Karpas-422 (cell line): ENCODE measurements at places on chromosomes 4 and X. TPM values are rescaled to one million over a fixed set of nuclear protein-coding genes. Genes with fewer than 3 reads are reported as not detected.
A peak's percentile ranks its signal among the peaks of the same experiment; 100 is the strongest.

DNA sequence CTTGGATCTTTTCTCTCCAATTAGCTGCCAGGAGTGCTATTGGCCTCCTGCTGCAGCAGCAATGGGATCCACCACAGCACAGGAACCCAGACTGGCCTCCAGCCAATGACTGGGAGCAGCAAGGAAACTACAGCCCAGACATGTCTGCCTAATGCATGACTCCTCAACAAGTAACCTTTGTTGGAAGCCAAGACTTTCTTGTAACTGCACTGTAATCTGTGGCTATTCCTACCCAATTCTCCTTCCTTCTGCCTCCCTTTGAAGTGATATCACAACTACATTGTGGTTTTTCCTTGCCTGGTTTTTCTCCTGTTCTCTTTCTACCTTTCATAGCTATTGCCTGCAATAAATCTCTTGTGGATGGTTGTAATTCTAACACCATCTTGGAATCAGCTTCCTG lies 39.8 kb downstream of the SNCA start:
- H3K4me3 ChIP-seq: no peak overlapping the region
- DNase-seq: no peak
- no peak overlapping the region for H3K27ac ChIP-seq
- H3K36me3 ChIP-seq: no peaks in the 10 kb centered on the region
- H3K27me3 ChIP-seq: no peaks in the 10 kb centered on the region

DNA sequence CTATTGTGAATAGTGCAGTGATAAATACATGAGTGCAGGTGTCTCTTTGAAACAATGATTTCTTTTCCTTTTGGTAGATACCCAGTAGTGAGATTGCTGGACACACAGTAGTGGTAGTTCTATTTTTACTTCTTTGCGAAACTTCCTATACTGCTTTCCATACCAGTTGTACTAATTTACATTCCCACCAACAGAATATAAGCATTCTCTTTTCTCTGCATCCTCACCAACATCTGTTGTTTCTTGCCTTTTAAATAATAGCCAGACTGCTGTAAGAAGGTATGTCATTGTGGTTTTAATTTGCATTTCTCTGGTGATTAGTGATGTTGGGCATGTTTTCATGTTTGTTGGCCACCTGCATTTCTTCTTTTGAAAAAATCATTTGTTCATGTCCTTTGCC lies 105.9 kb downstream of the COL4A6 start:
- H3K36me3 ChIP-seq: no peaks in the 10 kb centered on the region
- DNase-seq: no peak
- H3K27ac ChIP-seq: no peak overlapping the region
- H3K4me3 ChIP-seq: no peak overlapping the region
- H3K4me1 ChIP-seq: no peaks in the 10 kb centered on the region
- no peaks in the 10 kb centered on the region for H3K27me3 ChIP-seq

GRCh38 chr4:123966990-123967769 lies 570.6 kb downstream of the SPRY1 start:
- H3K27me3 ChIP-seq: no peaks in the 10 kb centered on the region
- H3K27ac ChIP-seq: no peak overlapping the region
- no peak overlapping the region for H3K4me3 ChIP-seq
- no peaks in the 10 kb centered on the region for H3K36me3 ChIP-seq

- no peaks in the 10 kb centered on the region for H3K4me1 ChIP-seq
- no peak overlapping the region for H3K4me3 ChIP-seq
- no peak overlapping the region for H3K27ac ChIP-seq
- H3K36me3 ChIP-seq: no peaks in the 10 kb centered on the region
These were observed 48.3 kb downstream of the ENPP6 start for GRCh38 chr4:184169225-184169867.

- H3K4me1 ChIP-seq: no peaks in the 10 kb centered on the region
- no peak overlapping the region for H3K27ac ChIP-seq
- no peaks in the 10 kb centered on the region for H3K27me3 ChIP-seq
- H3K4me3 ChIP-seq: no peak overlapping the region
- H3K36me3 ChIP-seq: no peaks in the 10 kb centered on the region
These were observed 128.5 kb downstream of the SPRY1 start for GRCh38 chr4:123524958-123525628.

DNA sequence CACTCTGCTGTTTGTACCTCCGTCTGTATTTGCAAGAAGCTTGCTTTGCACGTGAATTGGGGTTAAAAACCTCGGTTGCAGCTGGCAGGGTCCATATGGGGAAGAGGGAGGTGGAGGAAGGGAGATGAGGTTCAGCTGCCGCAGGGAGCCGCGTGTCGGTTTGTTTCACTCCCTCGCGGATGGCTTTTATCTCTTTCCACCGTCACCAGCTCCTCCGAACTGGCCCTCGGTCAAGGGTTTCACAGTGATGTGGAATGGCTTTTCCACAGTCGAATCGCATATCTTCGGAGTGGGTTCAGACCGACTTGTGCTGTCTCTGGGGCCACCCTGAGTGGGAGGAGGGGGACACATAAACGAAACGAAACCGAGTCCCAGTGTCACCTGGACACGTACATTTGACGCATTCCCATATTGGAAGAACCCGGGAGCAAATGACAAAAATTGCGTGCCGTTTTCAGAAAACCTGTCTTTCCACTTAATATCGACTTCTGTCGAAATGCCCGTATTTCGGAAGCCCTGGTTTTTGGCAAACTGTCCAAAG lies 929 bp downstream of the ZBTB33 start:
- H3K27me3 ChIP-seq: no peaks in the 10 kb centered on the region
- DNase-seq: peak; percentile 71
- peak overlapping the region; percentile 47 for H3K27ac ChIP-seq
- peaks cover 15% of the 10 kb centered on the region; the same call in 1 of the 2 replicates for H3K36me3 ChIP-seq
- peak overlapping the region; percentile 65 for H3K4me3 ChIP-seq

The MSX1 gene
- total RNA-seq: 4.5 and 10.2 TPM in 2 replicates

The FAT4 gene
- 7.4 and 12.2 TPM in 2 replicates for total RNA-seq
